ENCODE measurements at places on chromosomes 16 and 17.

DNA sequence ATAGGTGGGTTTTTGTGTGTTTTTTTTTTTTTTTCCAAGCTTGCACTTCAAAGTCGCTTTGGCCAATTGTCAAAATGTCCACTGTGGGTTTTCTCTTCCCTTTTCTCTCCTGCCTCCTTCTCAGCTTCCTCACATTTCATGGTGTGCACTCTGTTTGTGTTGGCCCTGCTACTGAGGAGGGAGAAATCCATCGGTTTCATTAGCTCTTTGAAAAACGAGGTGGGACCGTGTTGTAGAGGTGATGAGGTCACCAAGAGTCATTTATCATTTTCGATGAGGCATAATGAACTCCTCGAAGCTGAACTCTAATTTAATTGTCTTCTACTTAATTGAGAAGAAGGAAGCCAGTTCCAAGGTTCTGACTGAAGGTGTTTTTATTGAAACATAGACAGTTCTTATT, 174.4 kb upstream of the TOX3 start:
- no peaks in the 10 kb centered on the region for H3K36me3 ChIP-seq
- peaks cover 13% of the 10 kb centered on the region for H3K4me1 ChIP-seq
- DNase-seq = no peak
- H3K4me3 ChIP-seq = no peak overlapping the region
- no peaks in the 10 kb centered on the region for H3K27me3 ChIP-seq

DNA sequence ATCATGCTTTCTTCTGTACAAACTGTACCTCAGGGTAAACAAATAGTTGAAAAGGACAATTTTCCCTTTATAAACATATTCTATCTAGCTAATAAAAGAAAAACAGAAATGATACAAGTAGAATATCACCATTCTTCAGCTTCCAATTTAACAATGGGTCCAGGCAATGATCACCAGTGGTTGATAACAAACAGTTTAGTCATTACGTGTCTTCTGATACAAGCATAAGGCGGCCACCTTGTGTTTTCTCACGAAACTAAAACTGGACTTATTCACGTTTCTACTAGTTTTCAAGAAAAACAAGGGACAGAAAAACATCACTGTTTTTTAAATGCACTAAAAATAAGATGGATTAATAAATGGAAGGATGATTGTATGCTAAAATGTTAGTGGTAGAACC, 58.3 kb downstream of the STH start:
- no peak for DNase-seq
- H3K36me3 ChIP-seq = peaks cover 13% of the 10 kb centered on the region
- H3K4me1 ChIP-seq = peaks cover 3% of the 10 kb centered on the region
- no peak overlapping the region for H3K4me3 ChIP-seq

- H3K27ac ChIP-seq = peak overlapping the region; percentile 81
- no peaks in the 10 kb centered on the region for H3K27me3 ChIP-seq
- no peak overlapping the region for H3K4me3 ChIP-seq
- H3K36me3 ChIP-seq = no peaks in the 10 kb centered on the region
- H3K4me1 ChIP-seq = no peaks in the 10 kb centered on the region
Observed at GRCh38 chr16:14321542-14321941, 250.4 kb downstream of the MRTFB start.

DNA sequence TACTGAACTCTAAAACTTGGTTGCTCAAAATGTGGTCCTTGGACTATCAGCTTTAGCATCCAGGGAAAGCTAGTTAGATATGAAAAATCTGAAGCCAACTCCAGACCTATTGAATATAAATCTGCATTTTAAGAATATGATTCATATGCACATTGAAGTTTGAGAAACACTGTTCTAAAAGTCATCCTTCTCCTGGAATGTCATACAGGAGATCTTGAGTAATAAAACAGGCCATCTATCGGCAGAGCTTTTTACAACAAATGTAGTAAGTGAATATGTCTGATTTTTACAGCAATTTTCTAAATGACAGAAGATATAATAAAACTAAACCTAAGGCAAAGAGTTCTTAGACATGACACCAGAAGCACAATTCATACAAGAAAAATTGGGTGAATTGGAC, 140.4 kb downstream of the PMP22 start:
- no peaks in the 10 kb centered on the region for H3K27me3 ChIP-seq
- no peak for DNase-seq
- no peaks in the 10 kb centered on the region for H3K36me3 ChIP-seq
- H3K4me1 ChIP-seq = peaks cover 5% of the 10 kb centered on the region

DNA sequence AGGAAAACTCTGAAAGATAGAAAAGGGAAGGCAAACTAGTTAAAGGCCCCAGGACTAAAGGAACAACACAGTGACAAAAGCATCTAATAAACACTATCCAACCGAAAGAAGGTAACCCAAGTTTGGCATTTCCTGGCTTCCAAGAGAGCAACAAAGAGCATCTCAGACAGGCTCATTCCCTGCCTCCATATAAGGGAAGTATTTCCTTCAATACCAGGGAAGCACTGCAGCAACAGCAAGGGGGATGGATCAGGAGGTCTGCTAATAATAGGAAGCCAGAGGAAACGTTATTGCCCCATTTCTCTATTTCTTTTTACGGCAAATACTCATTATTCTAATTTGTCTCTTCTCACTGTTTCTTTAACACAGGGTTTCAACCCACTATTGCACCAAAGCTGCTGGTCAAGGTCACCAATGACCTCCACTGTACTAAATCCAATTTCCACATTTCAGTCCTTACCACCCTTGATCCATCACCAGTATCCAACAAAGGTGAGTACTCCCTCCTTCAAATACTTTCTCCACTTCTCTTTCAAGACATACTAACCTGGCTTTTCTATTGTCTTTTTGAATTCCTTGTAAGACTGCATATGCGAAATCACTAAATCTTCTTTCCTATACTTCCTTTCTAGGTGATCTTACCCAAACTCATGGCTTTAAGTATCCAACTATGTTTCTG, 86.1 kb downstream of the KANSL1 start:
- peak overlapping the region; percentile 76 for H3K27ac ChIP-seq
- no peak for DNase-seq
- peak overlapping the region; percentile 53 for H3K4me3 ChIP-seq
- H3K27me3 ChIP-seq = no peaks in the 10 kb centered on the region

DNA sequence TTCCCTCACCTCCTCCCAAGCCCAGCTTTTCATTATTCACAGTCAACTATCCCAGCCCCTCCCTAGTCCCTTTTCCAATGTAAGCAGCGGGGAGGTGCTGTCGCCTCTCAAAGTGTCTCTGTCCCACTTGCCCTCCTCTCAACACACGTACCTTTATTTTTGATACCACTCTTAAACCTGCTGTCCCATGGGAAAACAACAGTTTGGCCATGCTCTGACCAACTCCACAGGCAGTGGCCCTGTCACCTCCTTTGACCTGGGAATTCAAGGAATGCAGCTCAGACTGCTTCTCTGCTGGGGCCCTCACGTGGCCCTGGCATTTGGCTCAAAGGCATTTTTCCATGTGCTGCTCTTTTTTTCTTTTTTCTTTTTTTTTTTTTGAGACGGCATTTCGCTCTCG, 4.2 kb downstream of the LYRM9 start:
- H3K27me3 ChIP-seq = peaks cover 7% of the 10 kb centered on the region
- H3K4me3 ChIP-seq = no peak overlapping the region
- H3K27ac ChIP-seq = peak overlapping the region; percentile 57

DNA sequence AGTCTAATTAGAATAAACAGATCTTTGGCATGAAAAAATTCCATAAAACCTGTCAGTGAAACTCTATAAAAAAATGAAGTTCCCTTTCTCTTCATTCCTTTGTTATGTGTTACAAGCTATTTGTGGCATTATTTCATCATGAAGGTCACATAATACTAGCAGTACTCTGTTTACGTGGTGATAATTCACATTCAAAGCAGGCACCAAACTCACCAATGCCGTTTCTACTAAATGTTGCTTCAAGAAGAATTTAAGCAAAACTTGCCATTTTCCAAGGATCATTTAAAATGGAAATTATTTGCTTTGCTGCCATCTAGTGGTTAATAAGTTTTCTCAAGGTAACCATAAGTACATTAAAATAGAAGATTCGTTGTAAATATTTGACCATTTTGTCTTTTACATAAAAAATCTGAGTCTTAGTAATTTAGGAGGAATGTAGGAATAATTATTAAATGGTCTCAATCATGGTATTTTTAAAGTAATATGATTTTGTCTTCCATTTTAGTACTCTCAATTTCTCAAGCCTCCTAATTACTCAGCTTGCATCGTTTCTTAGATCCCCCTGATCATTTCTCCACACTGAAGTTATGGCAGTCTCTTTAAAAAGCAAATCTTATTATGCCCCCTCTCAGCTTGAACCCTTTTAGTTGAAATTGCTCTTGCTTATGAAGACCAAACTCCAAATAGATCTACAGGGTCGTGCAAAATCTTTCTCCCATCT, 80.8 kb downstream of the OMG start:
- H3K27me3 ChIP-seq = no peaks in the 10 kb centered on the region
- H3K27ac ChIP-seq = peak overlapping the region; percentile 70
- no peak for DNase-seq
- H3K4me3 ChIP-seq = no peak overlapping the region
- no peaks in the 10 kb centered on the region for H3K36me3 ChIP-seq
- H3K4me1 ChIP-seq = no peaks in the 10 kb centered on the region

All from neural crest cell (in vitro differentiated cells).